Natural killer cell (primary cell): ENCODE measurements at places on chromosomes 4 and X. TPM values are rescaled to one million over a fixed set of nuclear protein-coding genes. Genes with fewer than 3 reads are reported as not detected.

DNA sequence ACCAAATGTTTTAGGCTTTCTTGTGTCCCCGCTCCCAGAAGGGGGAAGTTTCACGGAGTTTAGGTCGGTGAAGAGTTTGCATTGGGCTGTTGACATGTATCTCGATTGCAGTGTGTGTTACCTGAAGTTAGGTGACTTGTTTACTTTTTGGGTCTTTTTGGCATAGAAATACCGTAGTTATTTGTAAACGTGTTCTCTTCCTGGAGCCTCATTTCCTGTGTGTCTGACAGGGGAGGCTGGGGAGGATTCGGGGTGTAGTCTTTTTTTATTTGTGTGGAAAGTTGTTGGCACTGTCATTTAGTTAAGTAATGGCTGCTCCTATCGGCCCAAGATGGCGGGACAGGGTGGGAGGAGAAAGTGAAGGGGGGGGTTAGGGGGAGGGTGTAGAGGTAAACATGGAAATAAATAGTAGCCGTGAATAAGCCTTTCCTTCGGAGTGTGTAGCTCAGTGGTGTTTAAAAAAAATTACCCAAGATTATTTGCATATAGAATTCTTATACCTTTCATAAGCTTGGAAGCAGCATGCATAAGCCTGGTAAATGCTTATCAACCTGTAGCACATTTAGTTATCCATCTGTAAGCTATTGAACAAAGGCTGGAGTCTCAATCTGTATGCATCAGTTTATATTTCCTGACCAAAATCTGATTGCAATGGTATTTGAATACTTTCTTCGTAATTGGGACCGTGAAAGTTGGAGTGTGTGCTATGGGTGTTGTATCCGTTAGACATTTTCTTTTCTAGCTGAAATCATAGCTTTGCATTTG lies 1.6 kb downstream of the KDM6A start:
- peak; percentile 67 for DNase-seq
- H3K4me3 ChIP-seq, result peak overlapping the region; percentile 90
- H3K27ac ChIP-seq, result peak overlapping the region; percentile 99

The HSD17B13 gene
- 0.95 TPM for total RNA-seq

- no peak for DNase-seq
- no peaks in the 10 kb centered on the region for H3K36me3 ChIP-seq
- no peaks in the 10 kb centered on the region for H3K27me3 ChIP-seq
- no peak overlapping the region for H3K27ac ChIP-seq
Measured at GRCh38 chr4:46886711-46887110, 22.3 kb downstream of the COX7B2 start.

The SCFD2 gene
- total RNA-seq, result 26.4 TPM

DNA sequence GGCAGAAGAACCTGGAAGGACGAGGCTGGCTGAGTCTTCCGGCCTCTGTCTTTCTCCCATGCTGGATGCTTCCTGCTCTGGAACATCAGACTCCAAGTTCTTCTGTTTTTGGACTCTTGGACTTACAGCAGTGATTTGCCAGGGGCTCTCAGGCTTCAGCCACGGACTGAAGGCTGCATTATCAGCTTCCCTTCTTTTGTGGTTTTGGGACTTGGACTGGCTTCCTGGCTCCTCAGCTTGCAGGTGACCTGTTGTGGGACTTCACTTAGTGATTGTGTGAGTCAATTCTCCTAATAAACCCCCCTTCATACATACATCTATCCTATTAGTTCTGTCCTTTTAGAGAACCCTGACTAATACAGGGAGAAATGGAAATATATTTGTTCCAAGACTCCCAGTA lies 265.8 kb downstream of the PCDH18 start:
- no peak overlapping the region for H3K4me3 ChIP-seq
- no peaks in the 10 kb centered on the region for H3K4me1 ChIP-seq
- no peak for DNase-seq
- H3K27me3 ChIP-seq, result no peaks in the 10 kb centered on the region

GRCh38 chr4:98222306-98222705 lies 38.9 kb upstream of the RAP1GDS1 start:
- DNase-seq, result no peak
- H3K4me1 ChIP-seq, result no peaks in the 10 kb centered on the region
- H3K36me3 ChIP-seq, result no peaks in the 10 kb centered on the region
- no peak overlapping the region for H3K27ac ChIP-seq
- no peaks in the 10 kb centered on the region for H3K27me3 ChIP-seq

DNA sequence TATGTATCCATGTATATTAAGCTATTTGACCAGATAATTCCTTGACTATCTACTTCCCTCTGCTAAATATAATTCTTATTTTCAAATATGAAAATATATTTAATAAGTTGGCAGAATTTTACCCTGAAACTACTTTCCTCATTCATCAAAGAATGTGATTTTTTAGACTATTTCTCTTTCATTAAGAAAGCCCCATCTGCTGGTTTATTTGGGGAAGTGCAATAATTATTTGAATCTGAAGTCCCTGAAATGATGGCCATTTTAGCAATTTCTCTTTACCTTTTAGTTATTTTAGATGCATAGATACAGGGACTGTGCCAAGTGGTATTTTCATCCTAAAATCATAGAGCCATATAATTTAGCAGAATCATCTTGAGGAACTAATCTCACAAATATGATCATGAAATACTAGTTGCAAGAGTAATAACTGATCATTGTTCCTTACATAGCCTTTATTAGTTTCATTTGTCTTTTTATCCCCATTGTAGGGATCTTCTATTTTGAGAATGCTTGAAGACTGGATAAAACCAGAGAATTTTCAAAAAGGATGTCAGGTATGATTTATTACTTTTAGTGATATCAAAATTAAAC lies 39.0 kb downstream of the ENPEP start:
- no peak overlapping the region for H3K4me3 ChIP-seq
- H3K36me3 ChIP-seq, result no peaks in the 10 kb centered on the region
- no peaks in the 10 kb centered on the region for H3K4me1 ChIP-seq
- H3K27me3 ChIP-seq, result no peaks in the 10 kb centered on the region

- no peaks in the 10 kb centered on the region for H3K4me1 ChIP-seq
- H3K27me3 ChIP-seq, result no peaks in the 10 kb centered on the region
- H3K27ac ChIP-seq, result no peak overlapping the region
- peak; percentile 55 for DNase-seq
- no peaks in the 10 kb centered on the region for H3K36me3 ChIP-seq
Measured at GRCh38 chr4:6372649-6373525, 99.5 kb downstream of the PPP2R2C start.

The VCX3A gene
- not detected for total RNA-seq

DNA sequence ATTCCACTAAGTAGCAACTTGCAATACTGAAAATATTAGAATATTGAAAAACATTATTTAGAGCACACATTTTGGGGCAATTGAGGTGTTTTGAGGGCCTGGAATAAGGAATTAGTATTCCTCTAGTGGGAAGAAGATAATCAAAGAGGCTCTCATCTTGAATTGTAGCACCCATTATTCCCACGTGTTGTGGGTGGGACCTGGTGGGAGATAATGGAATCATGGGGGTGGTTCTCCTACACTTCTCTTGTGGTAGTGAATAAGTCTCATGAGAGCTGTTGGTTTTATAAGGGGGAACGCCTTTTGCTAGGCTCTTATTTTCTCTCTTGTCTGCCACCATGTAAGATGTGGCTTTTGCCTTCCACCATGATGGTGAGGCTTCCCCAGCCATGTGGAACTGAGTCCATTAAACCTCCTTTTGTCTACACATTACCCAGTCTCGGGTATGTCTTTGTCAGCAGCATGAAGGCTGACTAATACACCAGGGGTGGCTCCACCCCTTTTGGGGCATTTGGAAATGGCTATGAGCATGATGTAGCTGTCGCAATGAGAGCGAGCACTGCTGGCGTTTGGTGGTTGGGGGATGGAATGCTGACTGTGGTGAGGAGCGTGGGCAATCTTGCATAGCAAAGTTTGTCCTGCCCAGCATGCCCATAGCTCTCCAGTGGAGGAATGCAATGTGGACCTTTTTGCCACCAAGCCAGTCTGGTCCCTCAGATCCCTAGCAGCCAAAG lies 308.2 kb downstream of the FRMPD4 start:
- H3K4me1 ChIP-seq, result no peaks in the 10 kb centered on the region
- H3K27me3 ChIP-seq, result no peaks in the 10 kb centered on the region
- H3K27ac ChIP-seq, result no peak overlapping the region
- no peak for DNase-seq
- H3K4me3 ChIP-seq, result no peak overlapping the region

DNA sequence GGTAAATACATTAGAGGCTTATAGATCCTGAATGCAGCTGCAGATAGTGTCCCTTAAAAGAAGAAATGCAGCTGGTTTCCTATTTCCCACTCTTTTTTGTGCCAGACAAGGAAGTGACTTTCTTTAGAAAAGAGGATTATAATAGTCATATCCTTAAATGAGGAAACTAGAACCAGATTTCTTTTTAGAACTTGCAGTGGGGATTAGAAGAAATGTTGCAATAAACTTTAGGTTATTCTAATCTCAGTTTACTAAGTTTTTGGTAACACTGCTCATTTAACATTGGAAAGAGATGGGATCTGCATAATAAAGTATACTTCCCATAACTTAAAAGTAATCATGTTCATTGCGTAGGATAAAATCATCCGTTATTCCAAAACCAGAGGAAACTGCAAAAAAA lies 101.9 kb downstream of the SLIT2 start:
- no peak for DNase-seq
- H3K27me3 ChIP-seq, result no peaks in the 10 kb centered on the region
- H3K36me3 ChIP-seq, result no peaks in the 10 kb centered on the region
- no peaks in the 10 kb centered on the region for H3K4me1 ChIP-seq

The RFC1 gene
- 103 TPM for total RNA-seq

The ING2 gene
- 10.9 TPM for total RNA-seq

- no peak overlapping the region for H3K4me3 ChIP-seq
- no peak overlapping the region for H3K27ac ChIP-seq
- H3K36me3 ChIP-seq, result no peaks in the 10 kb centered on the region
- peaks cover 10% of the 10 kb centered on the region for H3K27me3 ChIP-seq
- no peak for DNase-seq
Measured at GRCh38 chr4:18069810-18070209, 48.3 kb upstream of the LCORL start.

DNA sequence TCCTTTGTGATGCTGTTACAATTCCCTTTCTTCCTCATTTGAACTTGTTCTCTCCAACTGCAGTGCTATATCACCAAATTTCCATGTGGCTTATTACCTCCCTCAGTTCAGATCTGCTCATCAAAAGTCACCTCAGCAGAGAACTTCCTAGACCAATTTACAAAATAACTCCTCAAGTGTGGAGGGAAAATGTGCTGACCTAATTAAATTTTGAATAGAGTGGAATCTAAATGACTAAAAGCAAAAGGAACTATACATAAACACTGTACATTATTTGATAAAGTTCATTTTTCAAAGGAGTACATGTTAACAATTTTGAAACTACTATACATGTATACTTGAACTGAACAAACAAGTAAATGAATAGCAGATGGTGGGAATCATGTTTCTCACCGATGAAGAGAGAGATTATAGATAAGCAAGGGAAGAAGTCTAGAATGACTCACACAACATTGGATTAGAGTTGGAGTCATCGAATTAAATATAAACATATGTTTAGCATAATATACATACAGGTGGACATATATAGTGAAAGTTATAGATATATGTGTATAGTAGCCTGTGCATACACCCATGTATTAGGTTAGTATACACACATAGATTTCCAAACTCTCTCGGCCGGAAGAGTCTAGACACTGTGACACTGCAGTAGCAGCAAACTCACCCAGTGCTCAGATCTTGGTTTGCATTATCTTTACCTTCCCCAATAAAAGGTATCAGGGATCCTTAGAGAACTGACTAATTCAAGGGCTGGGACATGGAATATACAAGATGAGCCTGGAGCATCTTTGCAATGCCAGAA lies 318.7 kb downstream of the PCDH18 start:
- H3K27me3 ChIP-seq, result no peaks in the 10 kb centered on the region
- no peak for DNase-seq
- no peak overlapping the region for H3K4me3 ChIP-seq
- H3K27ac ChIP-seq, result no peak overlapping the region
- no peaks in the 10 kb centered on the region for H3K36me3 ChIP-seq

DNA sequence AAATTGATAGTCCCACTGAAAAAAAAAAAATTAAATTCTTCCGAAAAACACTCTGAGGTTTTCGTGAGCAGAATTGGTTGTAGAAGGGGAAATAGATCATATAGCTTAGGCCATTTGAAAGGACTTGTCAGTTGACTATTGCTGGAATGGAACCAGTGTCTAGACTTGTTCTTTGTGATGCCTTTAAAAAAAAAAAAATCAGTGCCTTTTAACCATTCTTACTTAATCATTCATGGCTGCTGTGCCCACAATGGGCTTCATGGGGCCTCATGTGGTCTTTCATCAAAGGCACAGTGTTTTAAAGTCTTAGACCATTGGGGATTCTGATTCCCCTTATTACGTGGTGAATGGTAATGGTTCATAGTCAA lies 139.3 kb downstream of the AFF1 start:
- H3K36me3 ChIP-seq, result no peaks in the 10 kb centered on the region
- H3K27me3 ChIP-seq, result no peaks in the 10 kb centered on the region
- peaks cover 8% of the 10 kb centered on the region for H3K4me1 ChIP-seq

The GPAT3 gene
- 1.2 TPM for total RNA-seq

DNA sequence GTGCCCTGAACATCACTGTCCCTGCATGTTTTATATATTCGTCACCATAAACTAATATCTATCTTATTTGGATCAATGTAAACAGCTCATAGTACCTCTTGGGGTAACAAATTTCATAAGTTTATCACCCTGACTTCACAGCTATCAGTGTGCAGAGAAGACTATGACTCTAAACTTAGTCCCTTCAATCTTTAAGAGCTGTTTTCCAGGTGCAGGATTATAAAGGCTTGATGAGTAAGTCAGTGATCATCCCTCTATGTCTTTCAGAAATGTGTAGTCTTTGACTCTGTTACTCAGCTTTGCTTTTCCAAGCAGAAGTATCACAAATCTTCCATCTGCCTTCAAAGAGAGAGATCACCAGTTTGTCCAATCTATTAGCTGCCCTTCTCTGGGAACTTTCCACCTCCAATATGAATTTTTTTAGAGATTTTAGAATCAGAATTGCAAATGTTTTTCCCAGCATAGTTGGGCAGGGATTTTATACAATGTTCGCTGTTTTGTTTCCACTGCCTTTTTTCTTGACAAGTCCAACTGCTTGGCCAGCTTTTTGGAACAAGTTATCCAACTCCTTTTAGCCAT lies 45.1 kb upstream of the TSPAN7 start:
- H3K36me3 ChIP-seq, result no peaks in the 10 kb centered on the region
- H3K4me1 ChIP-seq, result no peaks in the 10 kb centered on the region
- no peaks in the 10 kb centered on the region for H3K27me3 ChIP-seq
- no peak overlapping the region for H3K4me3 ChIP-seq

GRCh38 chr4:156778606-156779005 lies 193.0 kb downstream of the PDGFC start:
- H3K27me3 ChIP-seq, result no peaks in the 10 kb centered on the region
- H3K27ac ChIP-seq, result no peak overlapping the region

The SORBS2 gene
- 10.2 TPM for total RNA-seq

The TRIM61 gene
- total RNA-seq, result 1.1 TPM

DNA sequence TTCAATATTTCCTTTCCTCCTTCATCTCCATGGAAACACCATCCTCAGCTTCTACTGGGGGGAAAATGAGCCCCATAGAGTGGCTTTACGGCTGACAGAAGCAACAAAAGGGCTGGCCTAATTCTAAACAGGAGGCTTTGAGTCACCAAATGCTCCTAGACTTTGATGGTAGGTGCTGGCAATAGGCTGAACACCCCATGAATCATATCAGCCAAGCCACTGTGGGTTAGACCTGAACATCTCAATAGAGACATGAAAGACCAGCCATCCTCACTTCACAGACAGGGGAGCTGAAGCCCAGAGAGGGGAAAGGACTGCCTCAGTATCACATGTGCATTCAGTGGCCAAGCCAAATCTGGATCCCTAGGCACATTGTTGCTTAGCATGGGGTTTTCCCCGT lies 107.6 kb downstream of the AMER1 start:
- H3K27me3 ChIP-seq, result no peaks in the 10 kb centered on the region
- DNase-seq, result no peak
- no peak overlapping the region for H3K4me3 ChIP-seq
- no peaks in the 10 kb centered on the region for H3K4me1 ChIP-seq
- no peaks in the 10 kb centered on the region for H3K36me3 ChIP-seq

The C4orf54 gene
- total RNA-seq, result not detected
